ENCODE measurements at places on chromosomes 11 and 22.
A peak's percentile ranks its signal among the peaks of the same experiment; 100 is the strongest.

DNA sequence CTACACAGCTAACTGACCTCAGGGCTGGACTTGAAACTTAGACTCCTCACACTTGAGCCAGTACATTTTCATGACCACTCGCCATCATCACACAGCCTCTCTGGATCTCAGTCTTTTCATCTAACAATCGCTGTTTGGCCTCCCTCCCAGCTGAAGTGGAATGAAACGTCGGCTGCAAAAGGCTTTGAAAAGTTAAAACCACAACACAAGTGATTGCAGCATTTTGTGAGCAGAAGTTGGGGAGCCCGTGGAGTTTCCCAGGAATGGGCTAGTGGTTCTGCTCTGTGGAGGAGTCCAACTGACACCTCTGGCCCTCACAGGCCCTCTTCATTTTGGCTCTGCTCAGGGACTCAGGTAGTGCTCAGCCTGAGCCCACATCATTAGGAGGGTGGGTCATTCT is 35.9 kb upstream of the TRIM29 start:
- DNase-seq, result peak; percentile 3

- DNase-seq, result no peak
Observed at GRCh38 chr22:39700565-39700964, 130.0 kb downstream of the CACNA1I start.

GRCh38 chr22:43118024-43118849 is 7.7 kb downstream of the BIK start:
- DNase-seq, result no peak

DNA sequence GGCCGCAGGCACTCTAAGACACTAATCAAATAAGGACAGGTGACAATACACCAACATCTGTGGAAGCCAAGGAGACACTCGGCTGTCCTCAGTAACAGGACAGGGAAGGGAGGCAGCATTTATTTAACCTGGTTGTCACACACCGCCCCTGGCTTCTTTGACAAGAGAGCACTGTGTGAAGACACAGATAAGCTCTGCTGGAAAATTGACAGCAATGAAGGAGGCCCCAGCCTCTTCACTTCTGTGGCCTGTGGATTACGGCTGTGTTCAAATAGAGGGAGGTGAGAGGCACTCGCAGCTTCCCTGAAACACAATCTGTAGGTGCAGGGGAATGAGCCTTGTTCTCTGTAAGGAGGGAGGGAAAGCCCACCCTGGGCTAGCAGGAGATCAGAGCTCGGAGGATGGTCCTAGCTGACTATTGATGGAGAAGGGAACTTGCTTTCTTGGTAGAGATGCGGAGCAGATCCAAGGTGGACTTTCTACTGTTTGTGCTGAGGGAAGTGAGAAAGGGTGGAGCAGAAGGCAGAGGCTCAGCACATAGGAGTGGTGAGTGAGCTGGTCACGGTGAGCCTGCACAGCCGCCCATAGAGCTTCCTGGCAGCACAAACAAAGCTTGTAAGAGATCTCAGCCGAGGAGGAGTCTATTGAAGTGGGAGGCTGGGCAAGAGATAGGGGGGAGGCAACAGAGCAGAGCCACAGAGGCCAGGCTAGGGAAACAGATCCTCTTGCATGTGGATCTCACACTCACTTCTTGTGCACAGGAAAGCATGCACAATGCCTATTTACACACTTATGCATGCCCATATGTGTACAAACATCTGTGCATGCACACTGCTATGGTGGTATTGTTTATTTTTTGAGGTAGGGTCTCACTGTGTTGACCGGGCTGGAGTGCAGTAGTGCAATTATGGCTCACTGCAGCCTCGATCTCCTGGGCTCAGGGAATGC is 114.6 kb upstream of the THY1 start:
- DNase-seq, result no peak

- DNase-seq, result no peak
Observed at GRCh38 chr11:125979511-125979910, 33.7 kb downstream of the VSIG10L2 start.

- peak; percentile 29 for DNase-seq
Observed at GRCh38 chr11:28833670-28834069, 725.5 kb downstream of the METTL15 start.

GRCh38 chr11:60367009-60367408 is 11.3 kb upstream of the MS4A7 start:
- no peak for DNase-seq

DNA sequence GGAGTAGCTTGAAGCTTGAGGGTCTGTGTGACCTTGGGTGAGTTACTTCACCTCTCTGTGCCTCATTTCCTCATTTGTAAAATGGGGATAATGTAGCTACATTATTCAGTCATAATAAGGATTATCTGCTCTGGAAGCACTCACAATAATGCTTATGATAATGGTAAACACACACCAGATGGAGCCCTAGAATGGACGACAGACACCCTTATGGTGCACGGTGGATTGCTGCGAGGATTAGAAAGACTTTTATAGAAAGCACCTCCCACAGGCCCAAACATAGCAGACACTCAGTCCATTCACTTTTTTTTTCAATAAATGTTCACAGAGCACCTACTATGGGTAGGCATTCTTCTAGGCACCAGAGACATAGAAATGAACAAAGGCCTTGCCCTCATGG is 53.8 kb downstream of the LARGE1 start:
- DNase-seq, result no peak

DNA sequence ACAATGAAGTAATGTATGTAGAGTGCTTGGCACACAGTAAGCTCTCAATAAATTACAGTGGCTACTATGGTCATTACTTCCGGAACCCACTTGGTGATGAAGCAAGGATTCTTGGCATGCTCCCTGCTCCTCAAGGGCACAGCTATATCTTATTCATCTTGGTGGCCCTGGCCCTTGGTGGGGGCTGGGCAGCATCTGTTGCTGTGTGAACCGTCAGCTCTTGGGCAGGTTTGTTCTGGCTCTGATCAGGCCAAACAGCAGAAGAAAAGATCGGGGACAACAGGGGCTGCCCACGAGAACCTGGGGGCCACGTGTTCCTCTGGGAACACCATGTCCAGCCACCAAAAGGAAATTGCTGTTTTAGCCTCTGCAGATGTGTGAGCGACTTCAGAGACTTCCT is 136.9 kb upstream of the SYT13 start:
- no peak for DNase-seq

- peak; percentile 62 for DNase-seq
Observed at GRCh38 chr11:30914143-30914762, 328.1 kb upstream of the MPPED2 start.

GRCh38 chr11:69950120-69950519 is 128.0 kb upstream of the ANO1 start:
- DNase-seq, result no peak

- no peak for DNase-seq
Observed at GRCh38 chr11:28318871-28319270, 210.7 kb downstream of the METTL15 start.

DNA sequence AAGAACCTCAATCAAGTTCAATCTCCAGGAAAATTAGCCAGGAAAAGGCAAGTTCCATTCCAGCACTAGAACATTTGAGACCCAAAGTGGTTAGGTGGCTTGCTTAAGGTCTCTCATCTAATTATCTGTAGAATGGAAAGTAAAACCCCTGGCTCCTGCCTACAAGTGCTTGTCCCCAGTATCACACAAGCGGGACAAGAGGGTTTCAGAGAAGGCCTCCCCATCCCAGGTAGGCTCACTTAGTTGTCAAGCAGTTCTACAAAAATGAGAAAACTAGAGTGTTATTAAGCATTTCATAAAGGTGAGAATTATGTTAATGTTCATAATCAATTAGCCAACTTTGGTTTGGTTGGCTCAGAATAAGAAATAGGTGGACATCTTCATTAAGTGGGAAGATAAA is 5.5 kb downstream of the POU2AF1 start:
- DNase-seq, result no peak

DNA sequence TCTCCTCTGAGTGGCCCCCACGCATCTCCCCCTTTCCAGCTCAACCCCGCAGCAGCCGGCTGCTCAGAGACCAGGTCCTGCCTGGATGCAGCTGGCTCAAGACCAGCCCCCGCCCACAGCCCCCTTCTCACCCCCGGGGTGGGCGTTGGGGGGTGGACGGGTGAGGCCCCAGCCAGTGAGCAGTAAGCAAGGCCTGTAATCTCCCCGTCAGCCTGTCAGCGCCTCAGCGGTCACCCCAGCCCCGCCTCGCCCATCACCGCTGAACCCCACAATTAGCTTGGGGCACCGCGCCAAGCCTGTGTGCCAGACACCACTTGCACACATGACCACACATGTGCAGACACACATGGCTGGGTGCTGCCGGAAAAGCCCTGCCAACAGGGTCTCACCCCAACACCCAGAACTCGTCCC is 5.9 kb downstream of the PLXNB2 start:
- DNase-seq, result no peak

DNA sequence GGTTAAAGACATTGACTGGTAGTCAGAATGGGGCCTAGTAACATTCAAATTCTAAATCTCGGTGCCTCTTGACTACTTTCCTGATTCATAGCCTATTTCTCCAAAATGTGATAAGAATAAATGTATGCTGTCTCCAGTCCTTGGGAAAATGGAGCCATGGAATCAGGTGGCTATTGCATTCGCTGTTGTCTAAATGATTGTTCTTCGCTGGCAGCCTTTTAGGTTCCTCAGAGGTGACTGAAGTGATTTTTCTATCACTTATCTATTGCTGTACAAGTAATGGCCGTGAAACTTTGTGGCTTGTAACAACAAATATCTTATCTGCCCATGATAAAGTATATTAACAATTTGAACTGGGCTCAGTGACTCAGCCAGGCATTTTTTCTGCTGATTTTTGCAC is 15.4 kb downstream of the SRPRA start:
- no peak for DNase-seq

DNA sequence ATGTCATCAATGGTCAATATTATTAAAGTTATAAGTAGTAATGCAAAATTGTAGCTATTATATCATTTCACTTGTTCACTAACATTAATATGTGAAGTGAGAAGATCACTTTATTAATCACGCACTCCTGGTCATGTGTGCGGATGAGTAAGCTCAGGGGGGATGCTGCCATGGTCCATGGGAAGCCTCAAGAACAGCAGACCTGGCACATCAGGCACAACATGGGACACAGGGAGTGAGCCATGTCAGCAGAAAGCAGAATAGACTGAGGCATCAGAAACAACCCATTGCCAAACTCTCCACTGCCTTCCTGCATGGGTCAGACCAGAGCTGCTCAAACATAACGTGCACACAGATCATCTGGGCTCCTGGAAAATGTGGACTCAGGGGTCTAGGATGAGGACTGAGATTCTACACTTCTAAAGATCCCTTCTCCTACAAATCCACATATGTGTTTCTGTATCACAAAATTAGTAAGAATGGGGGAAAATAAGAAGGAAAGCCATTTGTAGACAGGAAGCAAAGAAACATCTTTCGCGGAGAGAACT is 63.8 kb upstream of the VPREB1 start:
- DNase-seq, result no peak

DNA sequence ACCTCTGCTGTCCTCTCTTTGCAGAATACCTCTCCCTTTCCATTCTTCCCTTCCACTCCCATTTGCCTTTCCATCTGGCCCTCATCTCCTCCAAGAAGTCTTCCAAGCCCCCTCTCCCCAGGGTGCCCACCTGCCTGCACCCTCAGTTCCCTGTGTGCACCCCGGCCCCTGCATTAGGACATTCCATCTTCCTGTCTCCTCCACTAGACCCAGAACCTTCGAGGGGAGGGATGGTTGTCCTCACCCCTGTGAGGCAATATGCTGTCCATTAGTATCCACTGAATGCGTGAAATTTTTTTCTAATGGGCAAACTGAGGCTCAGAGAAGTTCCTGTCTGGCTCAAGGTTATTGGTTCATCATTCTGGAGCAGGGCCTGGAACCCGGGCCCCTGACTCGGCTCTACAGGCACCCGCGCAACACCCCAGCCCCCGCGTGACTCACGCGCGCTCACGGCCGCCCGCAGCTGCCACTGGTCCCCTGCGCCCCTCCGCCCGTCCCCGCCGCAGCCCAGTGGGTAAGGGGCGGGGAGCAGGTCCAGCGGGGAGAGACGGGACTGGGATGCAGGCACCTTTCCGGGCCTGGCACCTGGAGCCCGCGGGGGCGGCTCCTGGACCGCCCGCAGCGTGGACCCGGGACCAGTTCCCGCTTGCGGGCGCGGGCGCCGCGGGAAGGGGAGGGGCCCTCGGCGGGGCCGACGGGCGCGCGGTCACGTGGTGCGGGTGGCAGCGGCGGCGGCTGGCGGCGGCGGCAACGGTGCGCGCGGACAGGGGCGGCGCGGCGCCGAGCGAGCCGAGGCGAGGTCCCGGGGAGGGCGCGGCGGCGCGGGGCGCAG is 7.0 kb downstream of the SEPTIN3 start:
- peak; percentile 61 for DNase-seq

GRCh38 chr22:49760630-49761571 is 66.8 kb downstream of the BRD1 start:
- DNase-seq, result no peak

GRCh38 chr11:115682101-115682500 is 177.9 kb upstream of the CADM1 start:
- no peak for DNase-seq

DNA sequence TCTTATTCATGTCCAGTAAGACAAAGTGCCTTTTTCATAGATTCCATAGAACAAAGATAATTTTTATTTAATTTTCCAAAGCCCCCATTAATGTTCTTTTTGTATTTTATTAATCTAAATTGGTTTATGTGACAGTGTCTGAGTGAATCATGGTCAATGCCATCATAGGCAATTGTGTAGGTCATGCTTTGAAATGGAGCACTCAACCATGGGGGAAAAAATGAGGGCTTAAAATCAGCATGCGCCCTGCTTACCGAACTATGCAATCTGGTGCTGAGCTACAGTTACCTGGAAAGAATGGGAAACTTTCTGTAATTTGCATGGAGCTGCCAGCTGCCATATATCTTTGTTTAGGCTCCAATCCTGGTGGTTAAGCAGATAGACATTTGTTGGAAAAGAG is 28.4 kb upstream of the RAB38 start:
- no peak for DNase-seq

DNA sequence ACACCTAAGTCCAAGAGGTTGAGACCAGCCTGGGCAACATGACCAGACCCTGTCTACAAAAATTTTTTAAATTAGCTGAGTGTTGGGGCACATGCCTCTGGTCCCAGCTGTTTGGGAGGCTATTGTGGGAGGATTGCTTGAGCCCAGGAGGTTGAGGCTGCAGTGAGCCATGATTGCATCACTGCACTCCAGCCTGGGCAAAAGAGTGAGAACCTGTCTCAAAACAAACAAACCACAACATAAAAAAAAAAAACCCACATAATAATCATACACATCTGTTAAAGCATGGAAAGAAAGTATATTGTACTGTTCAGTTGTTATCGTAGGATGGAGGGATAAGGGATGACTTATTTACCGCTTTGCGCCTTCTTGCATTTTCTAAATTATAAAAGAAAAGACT is 35.9 kb upstream of the GRK2 start:
- DNase-seq, result no peak

- no peak for DNase-seq
Observed at GRCh38 chr11:21892736-21893564, 299.9 kb upstream of the ANO5 start.

DNA sequence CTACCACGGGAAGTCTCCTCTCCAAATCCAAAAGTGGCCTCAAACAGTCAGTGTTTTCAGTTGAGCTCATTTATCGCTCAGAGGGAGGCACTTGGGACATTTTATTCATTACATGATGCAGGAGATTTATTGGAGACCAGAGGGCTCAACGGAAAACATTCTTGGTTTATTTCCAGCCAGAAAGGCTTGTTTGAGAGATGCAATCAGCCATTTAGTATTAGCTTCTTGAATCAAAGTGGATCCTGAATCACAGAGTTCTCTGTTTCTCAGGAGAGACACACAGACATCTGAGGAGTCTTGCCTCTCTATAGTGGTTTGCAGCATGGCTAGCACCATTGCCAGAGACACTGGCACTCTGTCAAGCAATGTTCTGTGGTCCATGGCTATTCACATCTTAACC is 31.5 kb downstream of the CD44 start:
- no peak for DNase-seq
